Left kidney (tissue), 8 donors: ENCODE measurements at places on chromosomes 4 and X. TPM values are rescaled to one million over a fixed set of nuclear protein-coding genes. Genes with fewer than 3 reads are reported as not detected.

TEX13D gene
- polyA plus RNA-seq: not detected

ETDA gene
- polyA plus RNA-seq: not detected

CCNG2 gene
- 155 TPM for polyA plus RNA-seq

MAGEC1 gene
- not detected for polyA plus RNA-seq

DNA sequence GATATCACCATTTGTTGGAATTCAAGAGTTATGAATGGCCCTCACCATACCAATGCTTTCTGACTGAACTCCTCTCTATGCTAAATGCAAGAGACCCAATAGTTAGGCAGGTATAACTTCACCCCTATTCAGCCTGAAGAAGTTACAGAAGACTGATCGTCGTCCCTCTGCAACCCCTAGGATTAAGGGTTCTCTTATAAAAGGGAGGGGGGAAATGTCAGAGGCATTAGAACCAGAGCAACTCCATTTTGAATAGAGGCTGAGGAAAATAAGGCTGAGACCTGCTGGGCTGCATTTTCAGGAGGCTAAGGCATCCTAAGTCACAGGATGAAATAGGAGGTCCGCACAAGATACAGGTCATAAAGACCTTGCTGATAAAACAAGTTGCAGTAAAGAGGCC, 494.3 kb downstream of the SPRY1 start:
- no peak for DNase-seq

GRCh38 chr4:181757098-181757497, 486.1 kb upstream of the TENM3 start:
- no peak for DNase-seq

DNA sequence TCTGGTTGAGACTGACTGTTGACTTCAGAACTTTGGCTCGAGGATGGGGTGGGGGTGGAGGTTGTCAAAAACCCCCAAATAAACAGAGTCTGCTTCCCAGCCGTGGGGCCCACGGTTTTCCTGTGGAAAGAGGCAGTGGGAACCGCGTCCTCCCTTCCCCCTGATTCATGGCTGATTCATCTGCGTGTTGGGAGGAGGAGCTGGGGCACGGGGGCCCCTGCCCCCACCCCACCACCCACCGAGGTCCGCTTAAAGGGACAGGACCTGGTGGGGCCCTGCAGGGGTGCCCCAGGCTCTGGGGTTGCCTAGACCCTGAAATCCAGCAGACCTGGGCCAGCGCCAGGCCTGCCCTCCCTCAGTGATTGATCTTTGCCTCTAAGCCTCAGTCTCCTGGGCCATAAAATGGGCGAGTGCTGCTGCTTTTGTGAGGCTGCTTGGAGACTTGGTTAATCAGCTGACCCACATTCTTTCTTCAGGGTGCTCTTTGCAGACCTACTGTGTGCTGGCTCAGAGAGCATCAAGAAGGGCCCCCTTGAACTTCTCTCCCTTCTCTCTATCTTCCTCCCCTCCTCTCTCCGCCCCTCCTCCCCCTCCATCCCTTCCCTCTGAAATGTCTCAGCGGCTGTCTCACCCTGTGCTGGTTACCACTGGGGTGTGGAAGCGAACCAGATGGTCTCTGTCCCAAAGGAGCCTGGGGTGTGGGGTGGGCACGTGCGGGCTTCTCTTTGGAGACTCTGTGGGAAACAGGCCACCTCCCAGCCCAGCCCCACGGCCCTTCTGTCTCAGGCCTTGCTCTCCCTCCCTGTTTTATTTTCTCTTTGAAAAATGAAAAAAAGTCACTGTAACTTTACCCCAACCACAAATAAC, 9.1 kb downstream of the HTRA3 start:
- DNase-seq: no peak

GRCh38 chr4:56183344-56183959, 203.8 kb downstream of the AASDH start:
- no peak for DNase-seq

GRCh38 chr4:680928-681645, 6.7 kb downstream of the MYL5 start:
- DNase-seq: no peak

GRCh38 chrX:119089619-119090018, 16.8 kb downstream of the CT47C1 start:
- DNase-seq: no peak

GRCh38 chrX:38260231-38260630, 39.6 kb upstream of the SRPX start:
- DNase-seq: no peak

DNA sequence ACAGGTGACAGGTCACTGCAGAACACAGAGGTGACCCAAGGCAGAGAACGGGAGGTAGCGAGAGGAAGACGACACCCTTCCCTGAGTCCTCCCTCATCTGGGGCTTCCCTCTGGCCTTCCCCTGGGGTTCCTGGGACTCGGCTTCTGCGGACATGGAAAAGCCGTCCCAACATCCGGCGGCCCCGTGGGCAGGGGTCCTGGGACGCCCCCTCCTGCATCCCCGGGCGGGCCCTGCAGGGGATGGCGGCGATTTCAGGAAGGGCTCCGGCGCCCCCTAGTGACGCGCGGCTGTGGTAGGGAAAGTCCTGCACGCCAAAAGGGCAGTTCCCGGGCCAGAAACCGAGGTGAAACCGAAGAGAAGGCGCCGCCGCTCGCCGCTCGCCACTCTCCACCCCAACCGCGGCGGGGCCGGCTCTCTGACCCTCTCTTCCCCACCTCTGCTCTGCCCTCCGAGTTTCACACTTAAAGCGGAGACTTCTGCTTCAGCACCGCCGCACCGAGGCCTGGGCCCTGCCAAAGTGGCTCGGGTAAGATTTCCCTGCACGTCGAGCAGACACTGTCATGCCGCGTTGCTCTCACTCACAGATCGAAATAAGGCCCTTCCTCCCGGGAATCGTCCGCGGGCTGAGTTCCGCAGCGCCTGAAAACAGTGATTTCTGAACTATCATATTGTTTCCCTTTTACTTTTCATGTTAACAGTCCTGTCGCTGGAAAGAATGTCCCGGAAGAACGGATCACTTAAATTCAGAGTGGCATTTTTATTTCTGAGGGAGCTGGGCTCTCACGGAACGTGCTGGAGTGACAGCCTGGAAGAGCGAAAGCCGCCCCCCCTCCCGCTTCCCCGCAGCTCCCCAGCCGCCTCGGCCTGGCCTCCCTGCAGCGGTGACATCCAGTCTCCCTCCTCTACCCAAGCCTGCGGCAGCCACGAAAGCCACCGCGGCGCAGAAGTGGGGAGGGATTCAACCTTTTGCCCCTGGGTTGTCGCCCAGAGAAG, 110.6 kb downstream of the DCTD start:
- peak; percentile 84 for DNase-seq
